Stimulated activated CD8-positive, alpha-beta memory T cell treated with anti-CD3 and anti-CD28 coated beads, Interleukin-15, amount 100 ng/mL, for 48 hours (primary cell): ENCODE measurements at places on chromosomes 2 and 18.

GRCh38 chr2:51791496-51791895 lies 759.6 kb upstream of the NRXN1 start:
- no peak for DNase-seq

- no peak for DNase-seq
These were observed 89.2 kb downstream of the ZNF516 start for GRCh38 chr18:76405681-76406356.

- no peak for DNase-seq
These were observed 95.9 kb downstream of the GFPT1 start for GRCh38 chr2:69291004-69291650.

- DNase-seq = no peak
These were observed 6.8 kb downstream of the CCBE1 start for GRCh38 chr18:59690186-59690982.

GRCh38 chr2:32095671-32096070 lies 32.3 kb downstream of the SPAST start:
- no peak for DNase-seq

DNA sequence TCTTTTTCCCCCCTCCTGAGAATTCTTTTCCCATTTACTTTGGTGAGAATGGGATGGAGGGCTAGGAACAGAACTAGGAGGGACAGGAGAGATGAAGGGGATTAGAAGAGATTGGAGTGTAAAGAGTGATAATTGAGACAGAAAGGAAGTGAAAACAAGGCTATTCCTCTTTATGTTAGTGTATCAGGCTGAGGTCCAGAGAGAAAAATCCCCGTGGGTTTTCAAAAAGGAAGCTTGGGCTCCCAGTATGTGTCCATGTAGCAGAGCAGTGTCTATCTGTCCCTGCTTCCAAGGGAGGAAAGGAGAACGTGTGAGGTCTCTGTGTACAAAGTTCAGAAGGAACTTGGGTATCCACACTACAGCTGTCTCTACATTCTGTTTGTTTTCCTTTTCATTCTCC lies 59.9 kb upstream of the KCNE4 start:
- DNase-seq = no peak

DNA sequence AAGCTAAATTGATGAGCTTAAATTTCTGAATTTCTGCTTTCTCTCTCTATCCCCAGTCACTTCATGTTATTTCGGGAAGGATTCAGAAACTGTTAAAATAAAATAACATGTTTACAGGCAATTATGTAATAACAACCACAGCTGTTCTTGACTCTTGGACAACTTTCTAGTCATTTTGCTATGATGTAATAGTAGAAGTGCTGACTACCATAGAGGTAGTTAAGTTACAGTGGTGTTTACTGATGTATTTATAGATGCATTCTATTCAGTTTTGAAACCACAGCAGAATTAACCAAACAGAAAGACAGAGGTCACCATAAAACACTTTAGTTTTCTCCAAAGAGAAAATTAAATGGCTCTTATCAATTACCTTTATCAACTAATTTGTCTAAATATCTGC lies 1292.0 kb upstream of the CHAC2 start:
- DNase-seq = no peak

DNA sequence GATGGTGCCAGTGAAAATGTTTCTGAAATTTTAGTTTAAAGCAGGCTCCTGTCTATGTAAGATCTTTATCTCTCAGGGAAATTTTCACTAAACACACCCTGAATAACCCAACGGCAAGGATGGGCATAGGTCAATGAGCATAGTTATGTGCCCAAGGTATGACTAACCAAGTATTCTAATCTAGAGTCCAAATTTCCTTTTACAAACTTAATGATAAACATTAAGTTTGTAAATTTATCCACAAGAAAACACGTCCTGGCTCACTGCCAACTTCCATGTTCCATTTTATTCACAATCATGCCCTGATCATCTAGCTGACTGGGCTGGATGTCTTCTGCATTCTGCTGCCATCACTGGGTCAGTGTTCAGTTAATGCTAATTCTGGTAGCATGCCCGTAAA lies 151.2 kb downstream of the SRBD1 start:
- DNase-seq = no peak

DNA sequence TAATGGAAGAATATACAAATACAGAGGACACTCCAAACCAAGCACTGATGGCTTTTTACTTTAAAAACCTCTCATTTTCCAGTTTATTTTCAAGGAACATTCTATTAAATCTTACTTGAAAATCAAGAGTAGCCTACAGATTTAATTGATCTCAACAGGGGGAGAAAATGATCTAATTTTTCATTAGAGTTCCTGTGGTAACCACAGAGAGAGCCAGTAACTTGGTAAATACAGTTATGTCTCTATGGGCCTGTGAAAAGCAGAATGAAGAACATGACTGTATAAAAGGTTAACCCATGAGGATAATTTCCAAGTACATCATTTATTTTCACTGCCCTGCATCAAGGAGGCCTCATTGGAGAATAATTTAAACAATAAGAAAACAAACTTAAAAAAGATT lies 39.8 kb upstream of the ITPRID2 start:
- no peak for DNase-seq

GRCh38 chr2:43178602-43179542 lies 47.5 kb downstream of the ZFP36L2 start:
- no peak for DNase-seq

- DNase-seq = no peak
These were observed 59.7 kb upstream of the PDK1 start for GRCh38 chr2:172496160-172496608.

DNA sequence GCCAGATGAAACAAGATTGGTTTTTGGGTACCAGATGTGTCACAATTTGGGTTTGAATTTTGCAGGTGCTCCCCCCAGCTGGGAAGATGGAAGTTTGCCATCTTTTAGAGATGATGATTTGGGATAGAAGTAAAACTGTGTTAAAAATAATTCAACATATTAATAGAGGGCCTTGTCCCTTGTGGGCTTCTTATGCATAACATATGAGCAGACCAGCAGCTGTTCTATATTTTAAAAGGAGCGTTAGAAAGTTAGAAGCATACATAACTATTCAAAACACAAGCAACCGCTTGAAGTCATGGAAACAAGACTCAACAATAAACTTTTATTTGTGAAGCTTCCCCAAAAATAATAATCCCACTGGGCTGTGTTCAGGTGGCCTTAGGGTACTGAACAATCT lies 62.8 kb downstream of the EFEMP1 start:
- no peak for DNase-seq

- DNase-seq = no peak
These were observed 549.0 kb upstream of the SLC8A1 start for GRCh38 chr2:41000906-41001305.
